ENCODE measurements at places on chromosomes 3 and 15.
A peak's percentile ranks its signal among the peaks of the same experiment; 100 is the strongest.

DNA sequence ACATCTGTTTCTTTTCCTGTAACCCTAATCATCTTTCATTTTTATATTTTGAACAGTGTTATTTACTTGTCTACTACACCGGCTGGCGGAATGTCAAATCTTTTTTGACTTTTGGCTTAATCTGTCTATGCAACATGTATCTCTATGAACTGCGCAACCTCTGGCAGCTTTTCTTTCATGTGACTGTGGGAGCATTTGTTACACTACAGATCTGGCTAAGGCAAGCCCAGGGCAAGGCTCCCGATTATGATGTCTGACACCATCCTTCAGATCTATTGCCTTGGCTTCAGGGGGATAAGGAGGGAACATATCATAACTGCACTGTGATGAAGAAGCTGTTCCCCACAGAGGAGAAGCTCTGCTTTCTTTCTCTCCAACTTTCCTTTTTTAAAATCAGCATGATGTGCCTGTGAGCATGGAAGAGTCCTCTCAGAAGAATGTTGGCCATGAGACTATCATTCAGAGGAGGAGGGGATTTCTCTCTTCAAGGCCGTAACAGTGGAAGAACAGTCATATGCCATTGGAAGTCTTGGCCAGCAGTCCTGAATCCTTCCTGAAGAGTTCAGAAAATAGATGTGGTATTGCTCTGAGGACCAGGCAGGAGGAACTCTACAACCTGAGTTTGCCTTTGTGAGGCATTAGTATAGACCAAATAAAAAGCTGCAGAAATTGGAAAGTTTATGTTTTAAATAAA, 69.9 kb downstream of the SEC22A start:
- DNase-seq = no peak

DNA sequence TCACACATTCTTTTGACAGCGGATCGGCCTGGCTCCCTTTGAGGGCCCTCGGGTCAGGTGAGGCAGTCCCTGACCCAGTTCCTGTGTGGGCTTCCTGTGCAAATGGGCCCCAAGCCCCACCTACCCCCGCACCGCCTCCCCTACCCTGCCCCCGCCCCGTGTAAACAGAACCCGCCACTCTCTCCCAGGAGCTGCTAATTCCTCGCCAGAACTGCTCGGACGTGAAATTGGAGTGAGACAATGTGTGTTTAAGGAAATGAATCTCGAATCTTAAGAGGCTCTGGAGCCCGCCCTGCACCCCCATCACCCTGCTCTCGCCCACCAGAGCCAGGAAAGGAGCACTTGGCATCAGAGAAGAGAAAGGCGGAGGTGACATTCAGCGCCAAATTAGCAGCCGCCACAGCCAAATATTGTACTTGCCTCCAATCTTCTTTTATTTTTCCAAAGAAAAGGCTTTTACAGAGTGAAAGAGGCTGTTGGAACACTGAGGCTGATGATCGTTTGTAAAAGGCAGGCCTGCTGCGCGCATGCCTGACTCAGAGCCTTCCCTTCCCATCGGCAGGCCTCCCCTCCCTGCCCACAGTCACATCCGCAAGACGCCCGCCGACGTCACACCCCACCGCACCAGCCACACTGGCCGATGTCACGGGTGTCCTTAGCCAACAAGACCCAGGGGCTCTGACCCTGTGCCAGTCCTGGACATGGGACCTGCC, 53.1 kb downstream of the CACNA2D2 start:
- DNase-seq = peak; percentile 22

DNA sequence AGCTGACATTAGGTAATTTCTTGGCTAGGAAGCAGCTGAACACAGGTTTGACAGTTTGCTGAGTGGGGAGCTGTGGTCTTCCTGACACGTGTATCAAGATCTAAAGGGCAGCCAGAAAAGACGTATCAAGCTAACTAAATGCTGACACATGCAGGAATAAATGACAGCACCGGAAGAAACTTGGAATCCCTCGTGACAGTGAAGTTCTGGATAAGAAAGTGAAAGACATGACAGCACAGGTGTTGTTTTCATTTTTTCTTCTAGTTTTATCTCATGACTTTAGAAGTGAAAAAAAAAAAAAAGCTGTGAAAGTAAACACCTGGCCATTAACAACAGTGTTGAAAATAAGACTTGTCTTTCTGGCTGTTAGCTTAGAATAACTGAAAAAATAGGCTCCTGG, 48.7 kb downstream of the FGF7 start:
- DNase-seq = no peak

GRCh38 chr3:134251731-134252391, 1.2 kb upstream of the RYK start:
- no peak for DNase-seq

- DNase-seq = no peak
Measured at GRCh38 chr15:101178931-101179330, 72.9 kb downstream of the CHSY1 start.

DNA sequence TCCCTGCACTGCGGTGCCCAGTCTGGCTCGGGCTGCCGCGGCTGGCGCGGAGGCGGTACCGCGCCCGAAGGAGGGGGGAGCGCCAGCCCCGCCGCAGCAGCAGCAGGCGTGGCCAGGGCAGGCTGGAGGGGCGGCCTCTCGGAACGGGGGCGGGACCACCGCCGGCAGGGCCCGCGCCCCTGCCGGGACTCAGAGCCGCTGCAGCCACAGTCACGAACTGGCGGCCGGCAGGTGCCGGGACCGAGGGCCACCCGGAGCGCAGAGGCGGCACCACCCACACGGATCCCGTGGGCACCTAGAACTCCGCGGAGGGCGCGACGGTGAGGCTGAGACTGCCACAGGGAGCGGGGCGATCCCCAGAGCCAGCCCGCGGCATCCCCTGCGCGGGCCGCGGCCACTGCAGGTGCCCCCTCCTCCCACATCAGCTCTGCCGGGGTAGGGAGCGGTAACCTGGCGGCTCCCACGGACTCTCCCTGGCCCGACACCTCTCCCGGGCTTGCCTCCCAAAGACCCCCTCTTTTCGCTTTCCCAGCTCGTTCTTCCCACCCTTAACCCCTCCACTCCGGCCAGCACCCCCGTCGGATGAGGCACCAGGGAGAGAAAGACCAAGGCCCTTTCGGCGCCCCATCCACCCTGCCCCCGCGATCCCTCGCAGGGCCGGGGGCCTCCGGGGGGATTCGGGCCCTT, at the start of gene VWA5B2:
VWA5B2 (plus strand) TSS at position 192 of the 687 bp plus-strand sequence. CDS start 944 bp downstream, outside the sequence.
- peak; percentile 44 for DNase-seq

GRCh38 chr3:46086083-46086437, 58.8 kb upstream of the XCR1 start:
- no peak for DNase-seq

- DNase-seq = no peak
Measured at GRCh38 chr15:69997161-69997485, 100.6 kb downstream of the TLE3 start.

DNA sequence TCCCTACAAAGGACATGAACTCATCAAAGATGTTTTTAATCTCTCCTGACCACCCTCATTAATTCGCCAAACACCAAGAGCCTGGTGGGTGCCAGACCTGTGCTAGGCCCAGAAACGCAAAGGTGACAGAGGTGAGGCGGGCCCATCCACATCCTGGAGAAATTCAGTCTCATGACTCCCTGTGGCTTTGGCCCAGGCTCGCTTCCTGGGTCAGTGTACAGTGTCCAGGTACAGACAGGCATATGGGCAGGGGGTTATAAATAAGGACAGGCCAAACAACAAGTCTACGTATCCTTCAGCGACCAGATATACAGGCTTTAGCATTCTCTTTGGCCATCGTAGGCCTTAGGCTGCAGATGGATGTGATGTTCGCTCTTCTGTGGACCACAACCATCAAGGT, 945 bp upstream of the PLA2G4F start:
- DNase-seq = no peak

- no peak for DNase-seq
Measured at GRCh38 chr3:151943539-151943938, 70.1 kb downstream of the SUCNR1 start.

- DNase-seq = no peak
Measured at GRCh38 chr3:115082260-115082659, 64.8 kb downstream of the ZBTB20 start.

- no peak for DNase-seq
Measured at GRCh38 chr3:41164777-41165176, 34.5 kb upstream of the CTNNB1 start.
